ENCODE measurements at places on chromosomes 5 and 9. TPM values are rescaled to one million over a fixed set of nuclear protein-coding genes. Genes with fewer than 3 reads are reported as not detected.

The CXXC5 gene
- 57.5 TPM for total RNA-seq

The PCDHA1 gene
- not detected for total RNA-seq

The PCDHA9 gene
- total RNA-seq = 0.05 TPM

The ADRA1B gene
- 1.7 TPM for total RNA-seq

The FCN1 gene
- total RNA-seq = not detected

The TNFSF15 gene
- total RNA-seq = not detected

The GPR151 gene
- not detected for total RNA-seq

The CTSV gene
- not detected for total RNA-seq

The SMIM33 gene
- not detected for total RNA-seq

The PCDHB12 gene
- 0.56 TPM for total RNA-seq

The LAMC3 gene
- total RNA-seq = 4.0 TPM

The C5orf58 gene
- not detected for total RNA-seq

The ADAMTSL2 gene
- 5.8 TPM for total RNA-seq

The AFAP1L1 gene
- total RNA-seq = 33.6 TPM

The EFCAB9 gene
- total RNA-seq = not detected

The KCNV2 gene
- not detected for total RNA-seq

The SPAG8 gene
- 1.4 TPM for total RNA-seq

The INPP5E gene
- total RNA-seq = 8.0 TPM

The IGIP gene
- 6.6 TPM for total RNA-seq

The BARHL1 gene
- not detected for total RNA-seq

The FBP2 gene
- not detected for total RNA-seq

The AHRR gene
- 3.0 TPM for total RNA-seq

The FLT4 gene
- total RNA-seq = 2.8 TPM

The DRD1 gene
- not detected for total RNA-seq

The ZDHHC21 gene
- 2.5 TPM for total RNA-seq

The ADAMTS6 gene
- total RNA-seq = 1.7 TPM

The INIP gene
- 12.1 TPM for total RNA-seq

The SCGB3A2 gene
- total RNA-seq = not detected

The OLFM1 gene
- total RNA-seq = 3.7 TPM

The CYSRT1 gene
- total RNA-seq = 1.4 TPM

The C5orf52 gene
- total RNA-seq = not detected

Data from cardiac ventricle fibroblast (primary cell).